NCI-H1436 (cell line): ENCODE measurements at places on chromosomes 4 and X.
A peak's percentile ranks its signal among the peaks of the same experiment; 100 is the strongest.

GRCh38 chr4:52997132-52997416 lies 135.0 kb downstream of the RASL11B start:
- no peak for DNase-seq

DNA sequence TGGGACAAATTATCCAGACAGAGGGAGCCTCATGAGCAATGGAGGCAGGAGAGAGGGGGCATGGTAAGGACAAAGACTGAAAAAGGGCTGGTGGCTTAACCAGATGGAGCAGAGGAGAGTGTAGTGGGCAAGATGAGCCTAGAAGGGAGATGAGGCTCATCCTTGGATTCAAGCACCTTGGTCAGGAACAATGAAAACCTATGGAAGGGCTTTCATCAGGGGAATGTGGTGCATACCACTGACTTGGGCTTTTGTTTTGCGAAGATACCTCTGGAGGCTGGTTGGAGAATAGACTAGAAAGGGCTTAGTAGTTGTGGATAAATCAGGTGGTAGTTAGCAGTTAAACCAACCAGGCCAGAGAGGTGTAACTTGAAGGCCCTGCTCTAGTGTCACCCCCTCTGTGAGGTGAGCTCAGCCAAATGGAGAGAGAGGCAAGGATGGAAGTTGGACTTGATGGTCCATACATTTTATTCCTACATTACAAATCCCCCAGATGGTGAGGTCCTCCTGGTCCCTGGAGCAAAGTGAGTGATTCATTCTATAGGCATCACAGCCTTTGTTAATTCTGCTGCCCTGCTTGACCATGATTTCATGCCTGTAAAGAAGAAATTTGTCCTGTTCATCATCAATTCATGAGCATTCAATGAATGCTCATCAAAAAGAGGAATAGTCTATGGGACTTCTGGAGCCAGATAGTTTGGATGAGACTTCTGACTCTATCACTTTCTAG lies 264.8 kb upstream of the IGFBP7 start:
- no peak for DNase-seq

DNA sequence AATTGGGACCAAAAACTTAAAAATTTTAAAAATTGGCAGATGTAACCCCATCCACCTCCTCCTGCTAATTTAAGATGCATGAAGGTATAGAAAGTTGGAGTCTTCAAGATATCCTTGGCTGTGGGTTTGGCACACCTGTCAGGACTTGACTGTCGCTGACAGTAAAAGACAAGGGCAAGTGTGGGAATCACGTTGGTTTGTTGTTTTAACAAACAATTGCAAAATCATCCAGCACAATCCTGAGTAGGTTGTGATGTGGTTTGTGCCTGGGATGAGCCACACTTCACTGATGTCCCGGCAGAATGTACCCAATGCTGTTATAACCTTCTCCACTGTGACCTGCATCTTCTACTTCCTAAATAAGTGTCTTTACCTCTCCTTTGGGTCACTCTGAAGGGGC lies 24.0 kb downstream of the HOPX start:
- no peak for DNase-seq

- peak; percentile 96 for DNase-seq
Observed at GRCh38 chrX:150982788-150983520, at the start of gene HMGB3. Gene HMGB3, plus strand, starts transcription at chrX:150983335. Its CDS starts 2,265 bp downstream, at chrX:150985600.

DNA sequence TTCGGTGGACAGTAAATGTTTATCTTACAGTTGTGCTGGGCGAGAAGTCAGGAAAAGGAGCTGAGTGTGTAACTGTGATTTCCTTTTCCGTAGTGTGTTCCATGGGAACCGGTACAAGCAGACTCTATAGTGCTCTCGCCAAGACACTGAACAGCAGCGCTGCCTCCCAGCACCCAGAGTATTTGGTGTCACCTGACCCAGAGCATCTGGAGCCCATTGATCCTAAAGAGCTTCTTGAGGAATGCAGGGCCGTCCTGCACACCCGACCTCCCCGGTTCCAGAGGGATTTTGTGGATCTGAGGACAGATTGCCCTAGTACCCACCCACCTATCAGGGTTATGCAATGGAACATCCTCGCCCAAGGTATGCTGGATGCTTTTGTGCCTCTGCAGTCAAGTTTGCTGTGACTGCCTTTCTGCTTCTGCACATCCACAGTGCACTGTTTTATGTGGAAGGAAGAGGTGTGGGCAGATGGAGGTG lies 27.4 kb downstream of the NOCT start:
- DNase-seq = no peak
